ENCODE measurements at places on chromosomes 7 and 10. TPM values are rescaled to one million over a fixed set of nuclear protein-coding genes. Genes with fewer than 3 reads are reported as not detected.

The OR2A5 gene
- not detected for total RNA-seq

The RASSF4 gene
- total RNA-seq, result 8.1 TPM

The DGKB gene
- not detected for total RNA-seq

The PHKG1 gene
- 5.2 TPM for total RNA-seq

The NAT16 gene
- total RNA-seq, result not detected

The EGFR gene
- total RNA-seq, result 341 TPM

The STOX1 gene
- 1.3 TPM for total RNA-seq
